ENCODE measurements at places on chromosomes 11 and 22.

DNA sequence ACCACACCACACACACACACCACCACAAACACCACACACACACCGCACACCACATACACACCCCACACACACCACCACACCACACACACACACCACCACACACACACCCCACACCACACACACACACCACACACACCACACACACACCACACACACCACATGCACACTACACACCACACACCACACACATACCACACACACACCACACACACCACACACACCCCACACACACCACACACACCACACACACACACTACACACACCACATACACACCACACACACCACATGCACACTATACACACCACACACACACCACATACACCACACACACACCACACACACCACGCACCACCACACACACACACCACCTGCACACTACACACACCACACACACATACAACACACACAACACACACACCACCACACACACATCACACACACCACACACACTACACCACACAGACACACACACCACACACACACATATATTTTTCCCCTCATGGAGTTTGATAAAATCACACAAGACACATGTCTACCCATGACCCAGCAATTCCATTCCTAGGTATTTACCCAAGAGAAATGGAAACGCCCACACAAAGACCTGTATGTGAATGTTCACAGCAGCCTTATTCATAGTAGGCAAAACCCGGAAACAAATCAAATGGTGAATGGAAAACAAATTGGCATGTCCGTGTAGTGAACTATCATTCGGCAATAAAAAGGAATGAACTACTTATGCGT is 14.3 kb downstream of the CD5 start:
- DNase-seq, result no peak

DNA sequence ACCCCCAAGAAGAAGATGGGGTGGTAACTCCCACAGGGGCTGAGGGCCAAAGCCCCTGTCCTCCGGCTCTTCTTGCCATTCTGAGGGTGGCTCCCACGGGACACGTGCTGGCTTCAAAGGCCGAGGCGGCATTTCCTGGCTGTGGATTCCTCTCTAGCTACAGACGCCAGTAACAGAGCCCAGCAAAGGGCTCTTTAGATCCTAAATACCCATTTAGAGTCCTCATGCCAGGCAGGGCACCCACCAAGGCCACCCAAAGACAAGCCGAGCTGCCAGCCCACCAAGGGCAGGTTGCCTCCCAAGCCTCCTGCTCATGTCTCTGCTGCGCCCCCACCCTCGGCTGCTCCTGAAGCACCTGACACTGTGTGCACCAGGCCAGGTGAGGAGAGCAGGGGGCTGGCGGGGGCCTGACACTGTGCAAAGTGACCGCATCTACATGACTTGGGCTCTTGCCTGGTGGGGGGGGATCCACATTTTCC is 5.7 kb downstream of the LRFN4 start:
- no peak for DNase-seq

- no peak for DNase-seq
These were observed 14.8 kb downstream of the PSMD13 start for GRCh38 chr11:251550-251949.

GRCh38 chr11:66595245-66595904 is 2.4 kb downstream of the CCS start:
- no peak for DNase-seq

DNA sequence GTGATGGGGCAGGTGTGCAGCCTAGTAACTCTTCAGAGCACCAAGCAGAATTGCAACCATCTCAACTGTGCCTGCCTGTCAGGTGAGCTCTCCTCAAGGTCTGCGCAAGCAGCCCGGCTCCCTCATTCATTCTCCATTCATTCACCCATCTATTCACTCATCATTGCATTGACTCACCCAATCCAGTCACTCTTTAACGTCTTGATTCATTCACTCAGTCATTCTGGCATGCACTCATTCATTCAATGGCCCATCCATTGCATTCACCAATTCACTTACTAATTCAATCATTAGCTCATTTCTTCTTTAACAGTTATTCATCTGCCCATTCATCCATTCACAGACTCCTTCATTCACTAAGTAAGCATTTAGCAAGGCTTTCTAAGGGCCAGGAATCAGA is 111.8 kb downstream of the PDE2A start:
- DNase-seq, result no peak

- no peak for DNase-seq
These were observed 2.5 kb downstream of the MUC6 start for GRCh38 chr11:1034001-1034400.

DNA sequence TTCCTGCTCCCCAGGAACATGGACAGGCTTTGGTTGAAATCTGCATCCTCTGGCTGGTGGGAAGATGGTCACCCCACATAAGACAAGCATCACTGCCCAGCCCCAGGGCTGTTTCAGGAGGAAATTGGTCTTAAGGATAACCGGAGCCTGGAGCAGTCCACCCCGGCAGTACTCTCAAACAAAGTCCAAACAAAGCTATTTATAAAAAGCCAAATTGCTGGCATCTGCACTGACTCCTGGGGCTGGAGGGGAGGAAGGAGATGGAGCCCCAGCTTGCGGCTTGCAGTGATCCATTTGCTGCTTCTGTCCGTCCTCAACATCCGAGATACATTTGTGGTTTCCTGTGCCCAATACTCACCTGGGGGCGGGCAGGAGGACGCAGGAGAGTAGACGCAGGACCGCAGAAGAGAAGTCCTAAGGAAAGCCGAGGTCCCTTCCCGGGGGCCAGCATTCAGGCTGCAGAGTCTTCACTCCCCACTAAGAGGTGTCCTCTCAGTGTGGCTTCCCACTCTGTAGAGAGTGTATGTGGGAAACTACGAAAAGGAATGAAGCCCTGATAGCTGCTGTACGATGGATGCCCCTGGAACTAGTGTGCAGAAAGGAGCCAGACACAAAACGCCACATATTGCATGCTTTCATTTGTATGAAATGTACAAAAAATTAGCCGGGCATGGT is 107.3 kb upstream of the FGF3 start:
- peak; percentile 47 for DNase-seq

DNA sequence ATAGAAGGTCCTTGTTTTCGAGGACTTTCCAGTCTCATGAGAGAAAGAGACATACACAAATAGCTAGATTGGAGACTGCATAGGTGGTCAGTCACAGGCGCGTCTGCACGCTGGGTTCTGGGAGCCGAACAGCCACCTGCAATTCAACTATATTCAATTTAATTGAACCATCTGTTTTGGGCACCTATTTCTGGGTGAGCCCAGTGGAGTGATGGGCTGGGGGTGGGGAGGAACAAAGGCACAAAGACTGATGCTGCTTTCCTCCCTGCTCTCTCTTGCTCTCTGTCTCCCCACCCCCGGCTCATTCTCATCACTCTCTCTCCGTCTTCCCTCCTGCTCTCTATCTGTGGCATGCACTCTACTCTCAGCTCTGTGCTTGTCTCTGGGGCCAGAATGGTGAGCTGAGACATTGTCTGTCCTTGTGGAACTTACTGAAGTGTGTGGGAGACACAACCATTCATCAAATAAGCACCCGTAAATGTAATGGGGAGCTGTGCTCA is 48.1 kb upstream of the B3GAT1 start:
- no peak for DNase-seq

DNA sequence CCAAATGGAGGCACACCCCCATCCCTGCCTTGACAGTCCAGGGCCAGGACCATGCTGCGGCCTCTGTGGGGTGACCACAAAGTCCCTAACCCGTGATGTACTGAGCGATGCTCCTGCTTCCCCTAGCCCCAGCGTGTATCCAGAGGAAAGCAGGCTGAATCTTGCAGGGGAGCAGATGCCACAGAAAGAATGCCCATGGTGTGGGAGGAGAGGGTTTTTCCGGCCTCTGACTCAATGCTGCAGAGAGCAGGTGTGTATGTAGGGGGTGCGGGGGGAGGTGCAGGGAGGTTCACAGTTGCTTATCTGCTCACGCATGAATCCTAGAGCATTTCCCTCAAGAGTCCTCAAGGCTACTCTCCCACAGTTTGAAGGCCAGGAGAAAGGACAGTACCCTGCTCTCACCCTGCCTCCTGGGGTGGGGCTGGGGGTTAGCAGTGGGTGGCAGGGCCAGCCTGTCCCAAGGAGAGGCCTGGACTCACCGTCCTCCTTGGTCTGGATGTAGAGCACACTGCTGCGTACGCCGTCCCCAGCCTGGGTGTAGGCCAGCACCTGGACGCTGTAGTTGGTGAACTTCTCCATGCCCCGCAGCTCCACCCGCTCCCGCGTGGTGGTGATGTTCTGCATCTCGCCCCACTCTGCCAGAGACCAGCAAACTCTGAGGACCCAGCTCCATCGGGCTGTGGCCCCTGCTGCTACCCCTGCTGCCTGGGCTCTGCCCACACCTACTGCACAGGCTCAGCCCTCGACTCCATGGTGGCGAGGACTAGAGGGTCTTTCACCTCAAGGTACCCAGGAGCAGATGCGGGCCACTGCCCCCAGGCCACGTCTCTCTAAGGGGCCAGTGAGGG is 130.8 kb downstream of the CEP164 start:
- DNase-seq, result peak; percentile 72

GRCh38 chr11:82233201-82233600 is 500.5 kb downstream of the FAM181B start:
- no peak for DNase-seq

DNA sequence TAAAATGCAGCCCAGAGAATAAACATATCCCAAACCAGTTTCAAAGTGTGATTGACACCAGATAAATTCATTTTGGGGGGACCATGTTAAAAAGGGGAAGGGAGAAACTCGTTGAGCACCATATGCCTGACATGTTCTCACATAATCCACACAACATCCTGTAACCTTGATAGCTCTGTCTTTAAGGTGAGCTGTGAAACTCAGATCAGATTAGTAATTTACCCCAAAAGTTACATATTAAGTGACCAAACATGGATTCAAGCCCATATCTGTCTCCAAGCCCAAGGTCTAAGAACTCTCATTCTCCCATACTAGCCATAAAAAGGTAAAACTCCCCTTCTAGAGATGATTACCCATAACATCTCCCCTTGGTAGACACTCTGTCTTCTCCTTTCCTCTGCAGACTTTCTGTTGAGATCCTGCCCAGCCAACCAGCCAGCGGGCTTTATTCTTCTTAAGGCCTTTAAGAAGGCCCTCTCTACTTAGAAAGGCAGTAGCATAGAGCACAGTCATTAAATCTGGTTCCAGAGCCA is 150.7 kb downstream of the CCDC34 start:
- DNase-seq, result no peak

DNA sequence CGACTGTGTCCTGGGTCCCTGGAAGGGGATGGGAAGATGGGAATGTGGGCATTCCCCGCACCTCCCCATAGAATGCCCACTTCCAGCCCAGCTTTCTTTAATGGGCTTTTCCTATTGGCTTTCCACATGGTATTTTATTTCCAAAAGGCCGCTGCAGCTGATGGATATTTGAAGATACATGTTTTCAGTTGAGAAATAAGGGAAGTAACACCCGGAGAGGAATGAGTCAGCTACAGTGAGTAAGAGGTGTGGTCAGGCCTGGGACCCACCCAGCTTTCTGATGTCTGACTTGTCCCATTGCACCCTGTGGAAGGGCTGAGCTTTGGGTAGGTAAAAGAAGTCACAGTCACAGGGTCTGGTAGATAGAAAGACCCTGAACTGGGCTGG is 476.9 kb downstream of the MIAT start:
- no peak for DNase-seq

DNA sequence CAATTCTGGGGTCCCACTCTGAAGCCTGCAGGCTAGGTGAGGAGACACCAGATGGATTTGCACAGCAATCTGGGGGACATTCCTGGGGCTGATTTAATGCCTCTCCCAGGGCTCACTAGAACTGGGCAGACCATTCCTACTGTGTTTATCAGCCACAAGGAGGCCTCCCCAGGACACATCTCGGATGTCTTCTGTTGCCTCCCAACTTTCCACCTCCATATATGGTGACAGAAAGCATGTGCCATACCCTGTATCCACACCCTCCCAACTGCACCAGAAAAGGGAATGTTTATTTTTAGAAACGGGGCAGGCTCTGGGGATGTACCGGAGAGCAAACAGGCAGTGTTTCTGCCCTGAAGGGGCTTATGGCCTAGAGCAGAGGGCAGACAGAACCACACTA is 181.8 kb downstream of the CSNK2A3 start:
- no peak for DNase-seq

DNA sequence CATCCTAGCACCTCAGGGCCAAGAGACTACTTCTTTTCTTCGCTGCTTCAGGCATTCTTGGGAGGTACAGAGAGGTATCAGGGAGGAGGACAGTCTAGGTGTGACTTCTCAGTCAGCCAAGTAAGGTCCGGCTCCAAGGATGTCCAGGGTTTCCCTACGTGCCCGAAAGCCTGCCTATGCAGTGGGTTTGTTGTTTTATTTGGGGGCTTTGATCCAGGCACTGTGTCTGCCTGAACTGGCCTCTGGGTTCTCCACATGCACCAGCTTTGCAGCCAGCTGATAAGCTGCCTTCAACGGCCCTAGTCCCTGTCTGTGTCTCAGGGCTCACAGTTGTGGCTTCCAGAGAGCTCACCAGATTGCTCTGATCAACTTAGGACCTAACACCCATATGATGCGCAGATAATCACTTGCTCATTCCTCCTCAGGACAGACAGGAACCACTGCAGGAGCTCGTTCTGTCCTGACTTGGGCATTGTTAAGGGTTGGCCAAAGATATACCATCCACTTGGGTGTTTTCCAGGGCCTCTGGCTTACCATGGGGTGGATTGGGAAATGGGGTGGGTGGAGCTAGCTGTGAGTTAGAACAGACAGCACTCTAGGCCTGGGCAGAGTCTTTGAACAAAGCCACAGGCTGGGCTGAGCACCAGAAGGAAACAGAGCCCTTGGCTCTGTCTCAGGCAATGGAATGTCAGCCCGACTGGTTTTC is 45.5 kb upstream of the CRYBB3 start:
- no peak for DNase-seq

DNA sequence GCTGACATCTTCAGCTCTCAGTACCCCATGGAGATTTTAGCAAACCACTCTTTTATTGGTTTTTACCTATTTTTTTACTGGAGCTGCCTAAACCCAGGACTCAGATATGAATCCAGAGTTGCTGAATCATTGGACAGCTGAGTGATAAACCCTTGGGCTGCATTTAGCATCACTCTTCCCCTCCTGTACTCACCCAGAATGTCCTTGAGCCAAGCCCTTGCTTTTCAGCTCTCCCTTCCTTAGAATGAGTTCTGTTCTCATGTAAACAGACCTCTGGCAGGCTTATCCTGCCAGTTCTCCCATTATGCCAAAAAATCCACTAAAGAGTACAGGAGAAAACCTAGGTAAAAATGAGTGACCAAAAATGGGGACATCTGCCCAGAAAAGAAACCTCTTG is 200.1 kb upstream of the POU2AF2 start:
- no peak for DNase-seq

- DNase-seq, result no peak
These were observed 765 bp downstream of the BCO2 start for GRCh38 chr11:112176077-112176476.

- no peak for DNase-seq
These were observed 601.8 kb downstream of the INSC start for GRCh38 chr11:15716550-15716949.

GRCh38 chr11:81092522-81092921 is 1641.1 kb downstream of the FAM181B start:
- no peak for DNase-seq
